ENCODE measurements at places on chromosomes 2 and 18.

- DNase-seq = no peak
Observed at GRCh38 chr2:11863103-11863502, 116.7 kb downstream of the LPIN1 start.

DNA sequence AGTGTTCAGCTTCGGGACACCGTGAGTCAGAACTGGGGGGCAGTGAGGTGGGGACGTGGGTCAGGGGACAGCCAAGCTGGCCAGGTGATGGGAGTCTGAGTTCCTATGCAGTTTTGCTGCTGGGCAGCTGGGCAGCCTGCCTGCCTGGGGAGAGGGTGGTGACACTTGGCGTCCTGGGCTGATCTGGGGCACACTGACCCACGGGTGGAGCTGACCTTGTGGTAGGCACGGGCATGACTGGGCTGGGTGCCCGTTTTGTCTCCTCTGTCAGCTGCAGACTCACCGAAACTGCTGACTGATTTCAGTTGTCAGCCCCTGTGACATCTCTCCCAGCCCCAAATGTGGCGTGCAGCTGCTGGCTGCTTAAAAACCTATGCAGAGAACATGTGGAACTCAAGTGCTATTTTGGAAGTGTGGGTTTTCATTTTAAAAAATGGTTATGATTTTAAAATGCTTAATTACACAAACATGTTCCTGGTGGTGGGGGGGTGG is 32.6 kb upstream of the E2F6 start:
- DNase-seq = peak; percentile 97

- peak; percentile 19 for DNase-seq
Observed at GRCh38 chr18:51077217-51077616, 47.2 kb downstream of the SMAD4 start.

- no peak for DNase-seq
Observed at GRCh38 chr2:36477746-36478145, 120.2 kb downstream of the FEZ2 start.

DNA sequence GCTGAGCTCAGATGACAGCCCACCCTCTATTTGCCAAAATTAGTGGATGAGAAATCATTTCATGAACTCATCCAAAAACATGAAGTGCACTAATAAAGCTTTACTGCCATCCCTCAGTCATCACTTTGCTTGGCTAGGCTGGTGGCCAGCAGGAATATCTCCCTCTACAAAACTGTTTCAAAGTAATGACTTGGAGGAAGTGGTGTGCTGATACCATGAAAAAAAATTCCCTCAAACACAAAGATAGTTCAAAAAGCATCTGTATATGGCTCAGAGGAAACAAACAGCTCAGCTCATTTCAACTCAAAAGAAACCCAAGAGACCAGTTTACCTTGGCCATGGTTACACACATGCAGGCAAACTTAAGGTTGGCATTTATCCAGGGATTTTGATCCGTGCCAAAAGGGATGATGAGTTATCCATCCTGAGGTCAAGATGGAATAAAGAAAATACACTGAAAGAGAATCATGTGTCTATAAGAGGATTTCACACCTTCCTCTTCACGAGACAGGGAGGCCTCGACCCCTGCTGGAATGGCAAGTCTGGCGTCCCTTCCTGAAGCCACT is 18.4 kb upstream of the WIPF1 start:
- peak; percentile 48 for DNase-seq

- peak; percentile 58 for DNase-seq
Observed at GRCh38 chr2:194819367-194819766, 837.7 kb upstream of the SLC39A10 start.

DNA sequence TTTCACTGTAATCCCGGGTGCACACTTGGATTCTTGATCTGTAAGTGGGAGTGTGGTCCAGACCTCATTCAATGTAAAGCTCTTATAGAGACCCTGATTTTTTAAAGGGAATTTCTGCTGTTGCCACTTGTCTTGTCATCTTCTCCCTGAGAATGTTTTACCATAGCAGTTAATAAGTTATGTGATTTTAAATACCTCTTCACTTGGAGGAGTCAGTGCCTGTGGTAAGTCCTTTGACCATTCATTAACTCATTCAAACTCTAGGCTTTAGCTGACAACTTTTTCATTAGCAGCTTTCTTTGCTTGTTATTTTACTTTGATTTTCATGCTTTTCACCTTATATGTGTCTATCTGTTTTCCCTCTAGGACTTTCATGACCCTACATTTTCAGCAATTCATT is 51.3 kb downstream of the FMNL2 start:
- DNase-seq = no peak

DNA sequence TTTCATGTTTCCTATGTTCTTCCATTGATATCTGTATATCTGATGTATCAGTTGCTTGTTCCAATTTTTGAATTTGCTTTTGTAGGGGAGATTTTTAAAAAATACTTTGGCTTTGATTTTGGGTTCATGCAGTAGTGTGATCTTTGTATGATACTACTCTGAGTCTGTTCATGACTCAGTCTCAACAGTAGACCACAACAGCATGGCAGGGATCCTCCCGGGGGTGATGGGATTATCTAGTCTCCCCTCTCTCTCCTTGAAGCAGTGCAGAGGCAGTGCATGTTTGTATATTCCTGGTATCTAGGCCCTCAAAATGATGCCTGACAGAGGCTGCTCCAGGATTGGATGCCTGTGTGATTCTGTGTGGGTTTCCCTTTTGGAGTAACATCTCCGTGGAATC is 55.3 kb downstream of the G6PC2 start:
- no peak for DNase-seq

- DNase-seq = peak; percentile 63
Observed at GRCh38 chr2:25197336-25198208, 29.2 kb upstream of the POMC start.

DNA sequence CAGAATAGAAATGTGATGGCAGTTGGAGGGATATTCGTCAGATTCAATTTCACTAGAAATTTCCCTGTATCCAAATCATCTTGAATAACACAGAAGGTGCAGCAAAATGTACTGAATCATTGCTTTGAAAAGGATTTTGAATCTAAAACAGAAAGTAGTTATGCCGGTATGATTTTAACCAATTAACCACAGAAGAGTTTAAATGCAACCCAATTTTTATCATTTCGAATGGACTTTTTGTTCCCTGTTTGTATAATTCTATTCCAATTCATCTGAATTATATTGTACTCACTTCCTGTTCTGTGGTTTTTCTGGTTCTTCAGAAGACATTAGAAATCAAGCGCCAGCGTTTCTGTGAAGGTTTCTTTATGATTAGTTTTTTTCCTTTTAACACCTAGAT is 190.4 kb downstream of the MYO3B start:
- no peak for DNase-seq

GRCh38 chr2:103139628-103140268 is 377.9 kb downstream of the TMEM182 start:
- DNase-seq = no peak

DNA sequence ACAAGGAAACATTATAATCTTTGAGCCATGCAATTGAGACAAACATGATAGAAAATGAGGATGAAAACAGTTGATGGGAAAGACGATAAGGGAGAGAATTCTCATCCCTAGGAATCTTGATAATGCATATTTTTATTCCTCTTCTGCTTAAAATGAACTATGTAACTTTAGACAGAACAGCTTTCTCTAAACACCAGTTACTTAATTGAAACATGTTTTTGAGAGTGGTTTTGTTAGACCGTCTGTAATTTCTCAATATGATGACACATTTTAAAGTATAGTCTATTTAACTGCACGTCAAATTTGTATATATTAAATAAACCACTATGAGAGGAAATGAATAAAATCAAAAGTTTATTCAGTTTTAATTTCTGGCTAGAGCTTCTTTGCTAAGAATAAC is 1453.9 kb upstream of the NXPH2 start:
- DNase-seq = no peak

DNA sequence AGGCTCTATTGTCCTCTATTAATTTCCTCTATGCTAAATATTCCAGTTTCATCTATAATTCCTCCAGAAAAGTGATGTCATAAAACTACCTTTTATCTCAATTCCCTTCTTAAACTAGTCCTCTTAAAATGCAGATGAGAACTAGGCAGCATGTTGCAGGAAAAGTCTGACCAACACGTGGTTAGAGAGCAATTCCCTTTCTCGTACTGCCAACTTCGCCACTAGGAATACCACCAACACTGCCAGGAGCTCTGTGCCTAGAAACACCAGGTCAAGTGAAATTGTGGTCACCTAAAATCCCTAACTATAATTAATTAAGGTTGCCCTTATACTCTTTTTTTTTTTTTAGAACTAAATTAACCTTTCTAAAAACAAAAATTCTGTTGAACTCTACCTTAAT is 127.7 kb downstream of the PPP1R1C start:
- DNase-seq = no peak

- no peak for DNase-seq
Observed at GRCh38 chr2:95275601-95276243, 1.5 kb downstream of the PROM2 start.

DNA sequence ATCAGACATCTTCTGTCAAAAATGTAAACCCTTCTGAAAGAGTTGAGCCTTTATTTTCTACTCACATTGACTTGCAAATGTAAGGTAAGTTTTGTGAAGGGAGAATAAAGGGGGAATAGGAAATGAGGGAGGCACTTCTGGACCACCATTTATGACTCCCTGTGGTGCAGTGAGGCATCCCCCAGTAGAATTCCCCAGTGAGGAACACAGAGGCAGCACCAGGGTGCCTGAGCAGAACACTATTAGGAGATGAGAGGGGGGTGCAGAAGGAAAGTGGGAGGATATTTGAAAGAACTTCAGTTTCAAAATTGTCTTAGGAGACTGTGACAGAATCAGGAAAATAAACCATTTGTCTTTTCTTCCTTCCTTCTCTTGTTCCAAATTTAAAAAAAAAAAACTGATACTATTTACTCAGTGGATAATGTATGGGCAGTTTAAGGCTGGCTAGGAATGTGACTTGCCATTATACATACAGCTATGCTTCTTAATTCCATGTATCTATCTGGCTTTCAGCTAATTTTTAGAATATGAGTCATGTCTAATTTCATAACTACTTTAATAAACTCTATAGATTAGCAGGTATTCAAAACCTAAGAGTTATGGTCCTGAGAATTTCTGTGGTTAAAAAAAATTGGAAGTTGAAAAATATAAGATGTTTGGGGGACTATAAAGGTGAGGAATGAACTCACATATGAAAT is 478.1 kb upstream of the CHAC2 start:
- no peak for DNase-seq

DNA sequence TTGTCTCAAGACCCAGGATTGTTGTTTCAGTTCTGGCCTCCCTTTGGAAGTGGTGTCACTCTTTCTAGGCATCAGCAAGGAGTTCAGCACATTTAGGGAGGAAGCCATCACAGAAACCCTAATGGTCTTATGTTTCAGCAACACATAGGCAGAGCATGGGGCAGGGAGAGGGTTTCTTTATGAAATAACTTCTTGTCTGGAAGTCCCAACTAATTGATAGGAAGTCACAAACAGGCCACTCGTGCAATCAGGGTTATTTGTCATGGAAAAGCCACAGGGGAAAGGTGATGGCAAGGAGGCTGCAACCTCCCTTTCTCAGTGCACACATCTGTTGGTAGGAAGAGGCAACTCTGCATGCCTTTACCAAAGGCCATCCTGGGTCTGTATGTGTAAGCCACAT is 103.0 kb downstream of the BCL11A start:
- no peak for DNase-seq

GRCh38 chr2:58099096-58099769 is 52.6 kb downstream of the VRK2 start:
- no peak for DNase-seq

DNA sequence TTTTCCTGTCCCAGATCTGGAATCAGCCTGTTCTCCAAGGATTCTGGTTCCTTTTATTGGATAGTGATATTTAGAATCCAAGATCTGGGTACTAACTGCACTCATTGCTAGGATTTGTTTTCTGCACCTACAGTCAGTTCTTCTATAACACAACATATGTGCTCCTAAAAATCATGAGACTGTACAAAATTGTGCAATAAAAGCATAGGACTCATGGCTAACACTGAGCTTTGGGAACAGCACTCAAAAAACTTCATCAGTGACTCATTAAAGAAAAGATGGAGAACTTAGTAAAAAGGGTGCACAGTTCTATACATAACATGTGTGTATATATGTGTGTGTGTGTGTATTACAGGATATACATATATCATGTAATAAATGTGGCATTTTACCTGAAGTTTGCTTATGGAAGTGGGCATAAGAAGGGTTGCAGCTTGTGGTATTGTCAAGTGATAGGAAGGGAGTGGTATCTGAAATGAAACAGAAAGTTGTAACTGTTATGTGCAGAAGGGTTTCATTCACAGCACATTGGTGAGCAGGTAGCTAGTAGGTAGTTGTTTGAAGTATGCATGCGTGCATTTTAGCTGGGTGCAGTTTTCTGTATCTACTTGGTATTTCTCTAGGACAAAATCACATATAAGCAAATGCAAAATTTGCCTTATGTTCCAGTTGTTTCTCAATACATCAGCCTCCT is 5.9 kb upstream of the SCYGR2 start:
- no peak for DNase-seq

DNA sequence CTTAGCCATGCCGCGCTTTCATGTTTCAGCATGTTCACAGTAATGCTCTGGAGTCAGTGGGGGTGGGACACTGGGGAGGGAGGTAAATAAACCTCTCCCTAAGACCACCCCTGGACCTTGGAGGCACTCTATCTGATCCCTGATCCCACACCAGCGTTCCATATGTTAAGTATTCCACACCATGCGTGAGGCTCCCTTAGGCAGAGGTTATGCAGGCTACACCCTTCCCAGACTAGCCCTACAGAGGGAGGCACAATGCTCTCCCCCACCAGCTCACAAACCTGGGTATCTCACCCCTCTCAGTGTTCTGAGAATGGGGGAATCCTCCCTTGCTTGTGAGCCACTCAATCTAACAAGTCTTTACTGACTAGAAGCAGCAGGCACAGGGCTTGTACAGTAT is 1610.4 kb upstream of the ZEB2 start:
- no peak for DNase-seq

DNA sequence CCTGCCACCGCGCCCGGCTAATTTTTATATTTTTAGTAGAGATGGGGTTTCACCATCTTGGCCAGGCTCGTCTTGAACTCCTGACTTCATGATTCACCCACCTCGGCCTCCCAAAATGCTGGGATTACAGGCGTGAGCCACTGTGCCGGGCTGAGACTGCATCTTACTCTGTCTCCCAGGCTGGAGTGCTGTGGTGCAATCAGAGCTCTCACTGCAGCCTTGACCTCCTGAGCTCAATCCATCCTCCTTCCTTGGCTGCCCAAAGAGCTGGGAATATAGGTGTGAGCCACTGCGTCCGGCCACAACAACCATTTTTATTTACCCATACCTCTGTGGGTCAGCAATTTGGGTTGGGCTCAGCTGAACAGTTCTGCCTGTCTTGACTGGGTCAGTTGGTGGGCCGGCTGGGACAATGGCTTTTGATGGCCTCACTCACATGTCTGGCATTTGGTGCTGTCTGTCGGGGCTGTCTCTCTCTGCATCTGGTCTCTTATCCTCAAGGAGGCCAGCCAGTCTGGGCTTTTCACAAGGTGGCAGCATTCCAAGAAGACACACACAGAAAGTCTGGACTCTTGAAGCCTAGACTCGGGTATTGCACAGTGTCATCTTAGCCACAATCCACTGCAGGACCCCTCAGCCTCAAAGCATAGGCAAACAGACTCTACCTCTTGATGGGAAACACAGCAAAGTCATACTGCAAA is 116.8 kb upstream of the GATA6 start:
- no peak for DNase-seq

GRCh38 chr2:29786361-29786760 is 135.0 kb downstream of the ALK start:
- no peak for DNase-seq

All from myocyte (in vitro differentiated cells).